ENCODE measurements at places on chromosomes 1 and 21.

GRCh38 chr1:179586107-179586823 lies 5.4 kb upstream of the TDRD5 start:
- DNase-seq, result peak; percentile 5

GRCh38 chr1:183403498-183403897 lies 14.7 kb downstream of the NMNAT2 start:
- DNase-seq, result no peak

GRCh38 chr1:235330918-235331285 lies 2.5 kb downstream of the GGPS1 start:
- DNase-seq, result no peak

- DNase-seq, result no peak
These were observed 10.2 kb downstream of the PLXNA2 start for GRCh38 chr1:208233978-208234377.

DNA sequence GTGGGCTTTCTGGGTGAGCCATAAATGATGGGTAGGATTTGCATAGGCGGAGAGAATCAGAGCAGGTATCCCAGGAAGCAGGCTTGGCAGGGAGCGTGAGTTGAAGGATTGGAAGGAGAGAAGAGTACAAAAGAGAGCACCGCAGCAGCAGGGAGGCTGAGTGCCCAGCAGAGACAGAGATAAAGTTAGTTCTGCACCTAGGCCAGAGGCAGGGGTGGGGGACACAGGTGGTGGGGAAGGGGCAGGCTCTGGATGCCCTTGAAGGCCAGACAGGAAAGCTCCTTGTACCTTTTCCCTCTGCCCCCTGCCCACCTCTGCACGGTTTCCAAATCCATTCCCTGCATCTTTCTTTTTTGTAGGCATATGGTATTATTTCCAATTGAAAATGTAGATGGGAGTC lies 33.0 kb upstream of the TRABD2B start:
- DNase-seq, result no peak

DNA sequence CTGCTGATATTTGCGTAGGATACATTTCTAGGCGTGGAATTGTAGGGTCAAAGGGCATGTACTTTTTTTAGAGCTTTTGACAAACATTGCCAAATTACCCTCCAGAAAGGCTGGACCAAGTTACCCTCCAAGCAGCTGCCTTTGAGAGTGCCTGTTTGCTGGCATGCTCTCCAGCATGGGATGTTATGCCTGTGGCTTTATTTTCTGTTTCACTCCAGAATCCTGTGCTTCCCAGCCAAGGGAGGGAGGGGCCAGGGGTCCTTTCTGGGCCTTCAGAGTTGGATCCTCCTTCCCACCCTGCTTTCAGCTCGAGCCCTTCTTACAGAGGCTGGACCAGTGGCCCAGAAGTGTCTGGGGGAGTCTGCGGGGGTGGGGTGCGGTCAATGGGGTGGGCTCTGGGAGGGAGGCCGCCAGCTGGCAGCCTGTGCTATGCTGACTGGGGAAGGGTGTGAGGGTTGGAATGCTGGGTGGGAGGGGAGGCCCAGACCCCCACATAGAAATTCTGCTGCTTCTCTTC lies 81.2 kb downstream of the EPHB2 start:
- DNase-seq, result no peak

GRCh38 chr1:111191496-111191895 lies 8.9 kb downstream of the DENND2D start:
- peak; percentile 30 for DNase-seq

- DNase-seq, result no peak
These were observed 12.7 kb upstream of the ZYG11B start for GRCh38 chr1:52713590-52713989.
